CD4-positive, alpha-beta T cell (primary cell): ENCODE measurements at places on chromosomes 3 and 15.

DNA sequence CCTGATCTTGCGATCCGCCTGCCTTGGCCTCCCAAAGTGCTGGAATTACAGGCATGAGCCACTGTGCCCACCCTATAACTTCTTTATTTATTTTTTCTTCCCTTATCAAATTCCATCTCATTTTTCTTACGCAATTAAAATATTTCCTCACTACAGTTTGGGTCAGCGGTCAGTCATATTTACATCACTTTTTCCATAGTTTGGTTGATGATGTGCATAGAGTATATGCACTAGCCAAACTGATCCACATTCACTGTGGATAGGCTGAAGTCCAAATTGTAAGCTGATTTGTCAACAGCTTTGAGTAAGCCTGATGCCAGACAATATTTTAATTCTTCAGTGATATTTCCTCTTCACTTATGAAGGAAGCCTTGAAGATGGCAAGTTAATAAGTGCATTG is 256.3 kb downstream of the TIGIT start:
- DNase-seq, result no peak

GRCh38 chr15:39538936-39539335 is 41.9 kb upstream of the THBS1 start:
- no peak for DNase-seq

- DNase-seq, result no peak
Measured at GRCh38 chr3:24368605-24369004, 126.0 kb downstream of the THRB start.

DNA sequence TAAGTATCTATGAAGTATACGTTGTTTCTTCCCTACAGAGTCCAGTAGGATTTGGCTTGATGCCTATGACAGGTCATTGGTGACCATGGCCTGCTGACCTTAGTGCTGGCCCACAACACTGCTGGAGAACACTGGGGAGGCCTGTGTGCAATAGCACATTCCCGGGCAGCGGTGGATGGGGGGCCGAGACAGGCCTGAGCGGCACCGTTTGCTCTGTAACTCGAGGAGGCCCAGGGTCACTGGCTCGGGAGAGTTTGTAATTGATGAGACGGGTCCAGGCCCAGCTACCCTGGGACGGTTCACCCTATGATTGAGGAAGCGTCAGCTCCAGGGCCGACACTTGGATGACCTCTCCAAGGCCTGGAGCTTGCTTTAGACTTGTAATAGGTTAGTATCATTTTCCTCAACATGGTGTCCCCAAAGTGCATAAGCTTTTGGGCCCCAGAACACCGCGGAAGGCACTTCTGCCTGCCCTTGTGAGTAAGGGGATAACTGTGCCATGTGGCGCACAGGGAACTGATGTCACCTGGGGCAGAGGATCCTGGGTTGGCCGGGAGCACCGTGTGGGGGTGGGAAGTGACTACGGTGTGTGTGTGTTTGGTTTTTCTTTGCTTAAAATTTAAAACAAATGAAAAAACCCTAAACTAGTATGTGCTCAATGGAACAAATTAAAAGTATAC is 12.0 kb downstream of the TRPM1 start:
- DNase-seq, result no peak
